ENCODE measurements at places on chromosomes 2 and 18.

GRCh38 chr18:30929718-30930117 lies 112.8 kb downstream of the DSC3 start:
- no peak for DNase-seq

DNA sequence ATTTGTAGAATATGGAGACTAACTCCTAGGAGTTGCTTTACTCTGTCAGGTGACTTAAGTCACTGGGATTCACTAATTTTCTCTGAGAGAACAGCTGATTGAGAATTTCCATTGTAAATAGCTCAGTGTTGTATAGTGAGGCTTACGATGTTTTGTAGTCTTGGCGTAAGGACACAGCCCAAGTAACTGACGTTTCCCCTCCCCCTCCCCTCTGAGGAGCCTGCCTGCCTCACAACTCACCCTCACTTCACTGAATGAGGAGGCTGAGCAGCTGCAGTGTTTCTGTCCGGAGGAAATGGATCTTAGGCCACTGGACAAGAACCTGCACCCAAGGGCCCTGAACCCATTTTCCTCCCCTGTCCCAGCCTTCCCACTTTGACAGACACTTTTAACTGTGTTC lies 264.6 kb downstream of the PHLPP1 start:
- DNase-seq: no peak

DNA sequence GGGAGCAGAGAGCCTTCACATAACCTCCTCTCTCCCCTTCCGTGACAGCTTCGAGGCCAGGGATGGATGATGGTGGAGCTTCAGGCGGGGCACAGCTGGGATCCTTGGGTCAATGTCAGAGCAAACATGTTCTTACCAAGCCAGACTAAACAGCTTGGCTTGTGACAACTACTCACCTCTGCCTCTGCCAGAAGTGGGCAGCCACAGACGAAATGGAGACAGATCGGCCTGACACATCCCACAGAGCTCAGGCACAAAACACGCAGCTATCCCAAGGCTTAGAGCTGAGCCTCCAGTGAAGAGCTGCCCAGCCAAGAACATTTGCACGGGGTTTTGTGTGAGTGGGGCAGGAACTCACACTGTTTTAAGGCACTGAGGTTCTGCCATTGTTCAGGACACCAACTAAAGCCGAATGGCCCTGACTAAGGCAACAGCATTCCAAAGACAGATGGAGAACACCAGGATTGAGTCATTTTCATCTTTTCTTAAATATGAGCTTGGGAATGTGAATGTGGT lies 12.8 kb downstream of the PXDN start:
- DNase-seq: no peak

DNA sequence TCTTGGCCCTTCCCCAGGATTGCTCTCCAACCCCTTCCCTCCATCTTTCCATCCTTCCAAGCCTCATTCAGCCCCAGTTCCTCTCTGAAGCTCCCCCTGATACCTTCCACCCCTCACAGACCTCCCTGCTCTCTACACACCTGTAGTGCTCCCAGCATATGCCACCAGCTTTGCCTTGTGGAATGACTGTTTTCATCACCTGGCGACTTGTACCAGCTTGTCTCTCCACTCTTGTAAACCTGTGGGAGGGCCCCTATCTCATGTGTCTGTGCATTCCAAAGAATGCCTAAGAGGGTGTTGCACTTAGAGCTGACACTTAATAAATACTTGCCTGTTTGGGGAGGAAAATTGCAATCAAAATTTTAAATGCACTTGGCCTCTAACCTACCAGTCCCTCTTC lies 198.7 kb downstream of the BCL11A start:
- DNase-seq: no peak

All from activated T-cell treated with anti-CD3 and anti-CD28 coated beads, Interleukin-2, amount 50 U/mL, for 48 hours (primary cell).